ENCODE measurements at places on chromosomes 1 and 21.

DNA sequence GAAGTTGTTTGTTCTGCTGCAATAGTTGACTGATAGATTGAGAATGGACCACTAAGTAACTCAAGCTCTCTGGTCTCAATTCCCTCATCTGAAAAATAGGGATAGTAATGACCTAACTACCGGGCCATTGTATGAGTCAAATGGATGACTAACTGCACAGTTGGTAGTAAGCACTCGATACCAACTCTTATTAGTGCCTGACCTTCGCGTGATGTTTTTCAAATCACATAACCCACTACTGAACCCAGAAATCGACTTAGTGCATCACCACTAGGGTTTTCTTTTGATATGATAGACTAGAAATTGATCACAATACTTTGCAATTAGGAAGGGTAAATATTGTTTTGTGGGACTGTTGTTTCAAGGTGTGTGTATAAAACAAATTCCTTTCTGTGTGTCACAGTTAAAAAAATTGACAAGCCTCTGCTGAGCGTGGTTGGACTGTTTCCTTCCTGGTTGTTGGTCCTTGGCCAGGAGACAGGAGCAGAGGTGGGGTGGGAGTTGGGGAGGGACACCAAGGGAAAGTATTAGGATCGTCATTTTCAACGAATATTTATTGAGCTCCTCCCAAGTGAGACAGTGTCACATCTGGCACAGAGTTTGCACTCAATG, 54.0 kb upstream of the LRP8 start:
- DNase-seq = no peak

GRCh38 chr1:110233861-110234260, 23.7 kb downstream of the KCNC4 start:
- DNase-seq = no peak

DNA sequence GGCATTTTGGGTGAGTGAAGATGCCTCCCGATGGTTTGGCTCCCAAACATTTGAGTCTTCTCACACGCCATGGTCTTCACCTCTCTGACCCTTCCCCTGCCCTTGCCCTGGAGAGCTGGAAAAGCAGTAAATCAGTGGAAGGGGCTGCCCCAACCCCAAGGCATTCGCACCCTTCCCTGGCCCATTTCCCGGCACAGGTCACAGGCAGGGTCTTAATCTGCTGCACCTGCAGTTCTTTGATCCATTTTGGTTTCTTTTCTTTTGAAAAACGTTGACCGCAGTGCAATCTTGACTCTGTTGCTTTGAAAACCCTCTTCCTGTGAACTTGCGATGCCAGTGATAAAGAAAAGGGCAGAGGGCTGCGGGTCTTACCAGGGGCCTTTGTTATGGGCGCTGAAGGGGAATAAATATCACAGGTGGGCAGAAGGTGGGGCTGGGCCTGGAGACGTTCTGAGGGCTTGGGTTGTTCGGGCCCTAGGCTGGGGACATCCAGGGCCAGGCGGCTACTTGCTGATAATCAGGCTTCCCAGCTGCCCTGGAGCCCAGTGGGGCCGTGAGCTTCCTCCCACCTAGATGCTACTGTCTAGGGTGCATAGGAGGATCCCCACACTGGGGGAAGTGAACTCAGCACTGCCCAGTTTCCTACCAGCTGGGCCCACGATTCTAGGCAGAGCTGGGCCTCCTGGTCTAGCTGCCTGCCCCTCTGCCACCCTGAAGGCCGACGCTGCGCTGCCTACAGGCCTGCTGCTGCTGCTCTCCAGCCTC, 38.6 kb upstream of the EPS8L3 start:
- DNase-seq = no peak

DNA sequence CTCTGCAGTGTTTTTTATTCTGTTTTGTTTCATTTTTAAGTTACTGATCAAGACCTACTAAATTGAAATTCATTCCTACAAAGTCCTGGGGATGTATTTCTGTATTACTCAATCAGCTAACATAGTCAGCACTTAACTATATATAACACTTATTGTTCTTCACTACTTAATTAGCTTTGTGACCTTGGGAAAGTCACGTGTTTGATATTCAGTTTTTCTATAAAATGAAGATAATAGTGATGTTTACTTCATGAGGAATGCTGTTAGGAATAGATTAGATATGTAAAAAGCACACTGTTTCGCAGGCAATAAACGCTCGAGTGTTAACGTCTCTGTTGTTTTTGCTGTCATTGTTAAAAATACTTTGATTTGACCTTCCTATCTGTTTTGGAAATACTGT, 44.6 kb downstream of the CTTNBP2NL start:
- no peak for DNase-seq

DNA sequence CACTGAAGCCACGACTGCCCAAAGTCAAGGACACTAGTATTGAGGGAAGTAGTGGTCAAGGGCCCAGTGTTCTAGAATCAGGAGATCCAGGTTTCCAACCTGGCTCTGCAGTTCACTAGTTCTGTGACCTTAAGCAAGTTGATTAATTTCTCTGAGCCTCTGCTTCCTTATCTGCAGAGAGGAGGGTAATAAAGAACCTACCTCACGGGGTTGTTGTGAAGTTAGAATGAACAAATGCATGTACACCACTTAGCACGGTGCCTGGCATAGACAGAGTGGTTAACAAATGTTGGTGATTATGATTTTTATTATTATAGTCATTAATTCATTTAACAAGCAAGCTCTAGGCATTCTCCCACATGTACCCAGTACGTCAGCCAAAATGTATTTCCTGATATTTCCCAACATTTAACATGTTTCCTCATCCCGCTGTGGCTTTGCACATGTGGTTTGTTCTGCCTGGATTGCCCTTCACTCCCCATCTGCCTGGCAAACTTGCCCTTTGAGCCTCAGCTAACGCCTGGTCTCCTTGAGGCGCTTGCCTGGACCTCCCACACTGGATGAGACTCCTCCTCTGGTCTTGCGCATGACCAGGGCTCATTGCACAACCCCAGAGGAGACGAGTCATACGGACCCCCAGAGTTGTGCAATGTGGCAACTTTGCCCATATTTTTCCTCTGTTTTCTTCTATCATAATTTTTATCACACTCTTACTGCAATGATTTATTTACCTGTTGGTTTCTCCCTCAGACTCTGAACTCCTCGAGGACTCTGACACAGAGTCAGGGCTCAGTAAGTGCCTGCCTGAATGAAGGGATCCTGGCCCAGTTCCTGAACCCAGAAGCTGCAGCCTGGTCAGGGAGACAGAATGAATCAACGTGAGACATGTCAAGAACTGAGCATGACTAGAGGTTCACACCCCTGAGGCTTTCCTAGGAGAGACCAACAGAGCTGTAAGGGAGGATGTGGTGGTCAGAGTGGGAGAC, 20.7 kb upstream of the MFSD2A start:
- DNase-seq = peak; percentile 64

- no peak for DNase-seq
Observed at GRCh38 chr1:241675983-241676382, 23.9 kb downstream of the WDR64 start.

GRCh38 chr1:85313888-85314696, 37.7 kb upstream of the BCL10 start:
- no peak for DNase-seq

DNA sequence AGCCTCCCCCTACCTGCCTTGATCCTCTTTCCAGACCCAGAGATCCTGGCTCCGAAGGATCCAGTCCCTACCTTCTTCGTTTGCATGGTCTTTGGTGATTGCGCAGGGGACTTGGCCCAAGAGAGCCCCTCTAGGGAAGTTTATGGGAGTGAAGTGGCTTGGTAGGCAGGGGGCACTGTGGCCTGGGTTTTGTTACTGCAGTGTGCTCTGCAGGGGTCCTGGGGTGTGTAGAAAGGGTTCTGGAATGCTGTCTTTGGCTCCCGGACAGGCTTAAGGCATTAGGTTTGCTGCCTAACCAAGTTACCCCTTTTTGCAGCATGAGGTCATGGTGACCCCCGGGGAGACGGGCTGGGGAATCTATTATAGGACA, 3.8 kb downstream of the ATP8B2 start:
- no peak for DNase-seq

DNA sequence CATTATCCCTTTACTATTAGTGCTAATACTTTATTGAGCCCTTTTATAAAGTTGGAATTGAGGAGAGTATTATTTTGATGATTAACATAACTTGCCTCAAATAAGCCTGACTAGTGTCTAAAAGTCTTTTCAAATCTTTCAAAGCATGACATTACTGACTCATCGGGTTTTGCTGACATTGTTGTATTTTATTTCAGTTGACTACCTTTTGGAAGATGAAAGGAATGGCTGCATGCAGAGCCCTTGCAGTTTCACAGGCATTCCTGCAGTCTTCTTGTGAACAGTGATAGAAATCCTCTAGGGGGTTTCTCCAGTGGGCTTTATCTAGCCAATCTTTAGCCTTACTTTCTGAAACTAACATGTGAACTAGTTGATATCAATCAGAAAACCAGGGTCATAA, 43.0 kb upstream of the TMEM61 start:
- DNase-seq = no peak

DNA sequence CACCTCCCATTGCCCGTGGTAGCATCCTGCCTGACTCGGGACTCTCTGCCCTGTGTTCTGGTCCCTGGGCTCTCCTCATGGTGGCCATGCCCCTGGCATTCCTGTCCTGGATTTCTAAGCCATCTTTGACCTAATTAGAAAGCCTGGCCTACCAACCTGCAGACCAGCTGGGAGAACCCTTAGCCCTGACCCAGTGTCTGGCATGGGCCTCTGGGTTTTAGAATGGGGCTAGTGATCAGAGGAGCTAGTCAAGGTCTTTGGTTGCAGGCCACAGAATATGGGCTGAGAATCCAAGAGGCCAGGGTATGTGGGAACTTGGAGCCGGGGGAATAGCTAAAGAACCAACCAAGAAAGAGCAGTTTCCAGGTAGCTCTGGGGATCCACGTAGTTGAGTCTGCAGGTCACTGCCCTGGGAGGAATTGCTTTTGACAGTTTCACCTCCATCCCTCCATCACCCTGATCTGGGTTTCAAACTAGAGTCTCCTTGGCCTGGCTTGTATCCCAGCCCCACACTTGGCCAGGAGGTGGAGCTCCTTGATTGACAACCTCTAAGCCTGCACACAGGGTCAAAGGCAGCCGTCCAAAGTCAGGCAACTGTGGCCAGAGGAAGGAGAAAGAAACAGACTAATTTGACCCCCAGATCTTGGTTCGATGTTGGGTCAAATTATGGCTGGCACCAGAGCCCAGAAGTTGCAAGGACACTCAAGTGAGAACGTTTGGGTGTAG, 54.7 kb upstream of the ABCG1 start:
- peak; percentile 75 for DNase-seq

DNA sequence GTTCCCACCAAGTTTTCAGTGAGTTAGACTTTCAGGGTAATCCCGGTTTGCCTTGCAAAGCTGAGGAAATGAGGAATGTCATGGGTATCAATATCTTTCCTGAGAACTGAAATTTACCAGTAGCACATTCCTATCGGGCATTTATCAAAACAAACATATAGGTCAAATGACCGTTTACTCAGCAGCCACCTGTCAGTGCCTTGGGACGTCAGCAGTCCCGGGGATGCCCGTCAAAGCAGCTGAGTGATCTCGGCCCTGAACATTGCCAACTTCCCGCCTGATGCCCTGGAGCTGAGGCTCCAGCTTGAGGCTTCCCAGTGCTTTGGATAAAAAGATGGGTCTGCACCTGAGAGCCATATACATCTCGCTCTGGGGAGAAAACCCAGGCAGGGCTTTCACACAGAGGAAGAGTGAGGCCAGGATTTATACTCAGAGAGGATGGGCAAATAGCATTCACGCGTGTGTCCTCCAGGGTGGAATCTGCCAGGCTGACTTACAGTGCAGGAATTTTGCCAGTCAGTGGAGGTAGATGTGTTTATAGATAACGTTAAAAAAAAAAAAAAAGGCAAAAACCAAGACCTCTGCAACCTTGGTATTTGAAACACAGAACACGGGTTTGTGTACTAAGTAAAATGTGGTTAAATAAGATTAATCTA, 435.7 kb upstream of the VAMP3 start:
- no peak for DNase-seq

DNA sequence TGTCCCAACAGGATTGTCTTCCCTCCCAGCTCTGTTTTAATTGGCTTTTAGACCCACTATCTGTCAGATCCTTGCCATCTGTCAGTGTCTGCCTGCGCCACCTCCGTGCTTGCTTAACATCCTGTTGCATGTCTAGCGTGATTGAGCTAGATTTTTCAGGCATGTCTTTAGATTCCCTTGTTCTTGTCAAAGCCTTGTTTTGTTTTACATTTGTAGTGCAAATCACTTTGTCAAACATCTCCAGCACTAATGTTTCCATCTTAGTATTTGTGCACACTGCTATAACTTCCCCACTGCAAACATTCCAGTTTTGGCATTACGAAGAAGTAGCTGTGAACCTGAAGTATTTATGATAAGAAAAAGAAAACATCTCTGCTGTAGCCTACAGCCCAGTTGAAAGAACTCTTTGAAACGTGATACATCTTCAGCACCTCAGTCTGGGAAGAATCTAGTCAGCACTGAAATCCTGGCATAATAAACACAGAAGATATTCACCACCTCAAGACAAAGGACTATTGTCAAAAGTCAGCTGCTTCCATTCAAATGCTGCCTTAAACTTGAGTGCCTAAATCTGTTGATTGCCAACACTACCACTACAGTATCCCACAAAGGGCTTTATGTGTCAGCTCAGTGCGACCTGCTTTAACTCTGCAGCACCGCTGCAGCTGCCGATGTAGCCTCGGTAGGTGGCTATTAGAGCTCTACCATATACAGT, 105.0 kb downstream of the FNBP1L start:
- DNase-seq = peak; percentile 53

DNA sequence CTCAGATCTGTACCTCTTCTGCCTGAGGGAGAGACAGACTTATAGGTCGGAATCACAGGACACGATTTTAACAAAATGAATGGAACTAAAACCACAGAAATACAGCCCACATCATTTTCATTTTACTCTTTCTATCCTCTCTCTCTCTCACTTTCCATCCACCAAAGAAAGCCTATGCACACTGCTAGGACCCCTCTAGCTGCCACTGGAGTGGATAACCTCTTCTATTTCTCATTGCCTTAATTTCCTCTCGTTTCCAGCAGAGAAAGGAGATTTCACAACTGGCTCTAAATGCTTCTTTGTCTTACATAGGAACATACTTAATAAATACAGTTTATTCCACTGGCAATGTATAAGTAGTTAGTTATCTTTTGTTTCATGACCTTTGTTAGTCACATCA, 867.8 kb upstream of the ADGRL4 start:
- DNase-seq = no peak

Data from left ventricle myocardium superior (tissue), 1 donor.